ENCODE measurements at places on chromosomes 13 and 19. TPM values are rescaled to one million over a fixed set of nuclear protein-coding genes. Genes with fewer than 3 reads are reported as not detected.
A peak's percentile ranks its signal among the peaks of the same experiment; 100 is the strongest.

- H3K4me1 ChIP-seq, result no peaks in the 10 kb centered on the region
- peaks cover 14% of the 10 kb centered on the region for H3K27me3 ChIP-seq
- H3K4me3 ChIP-seq, result no peak overlapping the region
- no peaks in the 10 kb centered on the region for H3K36me3 ChIP-seq
Measured at GRCh38 chr13:111459803-111460547, 139.5 kb downstream of the TEX29 start.

- DNase-seq, result no peak
- 0 out of 2 replicates have a peak, but pooled peaks cover 3% of the 10 kb centered on the region for H3K4me1 ChIP-seq
- no peaks in the 10 kb centered on the region for H3K36me3 ChIP-seq
- H3K4me3 ChIP-seq, result no peak overlapping the region
Measured at GRCh38 chr13:19597523-19597922, 35.9 kb upstream of the MPHOSPH8 start.

GRCh38 chr19:16452325-16452724 lies 19.4 kb downstream of the EPS15L1 start:
- H3K4me1 ChIP-seq, result peaks cover 10% of the 10 kb centered on the region
- DNase-seq, result peak; percentile 38
- H3K36me3 ChIP-seq, result 0 out of 2 replicates have a peak, but pooled peaks cover 2% of the 10 kb centered on the region
- no peak overlapping the region for H3K27ac ChIP-seq
- H3K27me3 ChIP-seq, result no peaks in the 10 kb centered on the region

- H3K4me3 ChIP-seq, result no peak overlapping the region
- H3K27me3 ChIP-seq, result no peaks in the 10 kb centered on the region
- H3K4me1 ChIP-seq, result no peaks in the 10 kb centered on the region
- DNase-seq, result no peak
- no peaks in the 10 kb centered on the region for H3K36me3 ChIP-seq
Measured at GRCh38 chr13:109718726-109719125, 67.7 kb downstream of the IRS2 start.

DNA sequence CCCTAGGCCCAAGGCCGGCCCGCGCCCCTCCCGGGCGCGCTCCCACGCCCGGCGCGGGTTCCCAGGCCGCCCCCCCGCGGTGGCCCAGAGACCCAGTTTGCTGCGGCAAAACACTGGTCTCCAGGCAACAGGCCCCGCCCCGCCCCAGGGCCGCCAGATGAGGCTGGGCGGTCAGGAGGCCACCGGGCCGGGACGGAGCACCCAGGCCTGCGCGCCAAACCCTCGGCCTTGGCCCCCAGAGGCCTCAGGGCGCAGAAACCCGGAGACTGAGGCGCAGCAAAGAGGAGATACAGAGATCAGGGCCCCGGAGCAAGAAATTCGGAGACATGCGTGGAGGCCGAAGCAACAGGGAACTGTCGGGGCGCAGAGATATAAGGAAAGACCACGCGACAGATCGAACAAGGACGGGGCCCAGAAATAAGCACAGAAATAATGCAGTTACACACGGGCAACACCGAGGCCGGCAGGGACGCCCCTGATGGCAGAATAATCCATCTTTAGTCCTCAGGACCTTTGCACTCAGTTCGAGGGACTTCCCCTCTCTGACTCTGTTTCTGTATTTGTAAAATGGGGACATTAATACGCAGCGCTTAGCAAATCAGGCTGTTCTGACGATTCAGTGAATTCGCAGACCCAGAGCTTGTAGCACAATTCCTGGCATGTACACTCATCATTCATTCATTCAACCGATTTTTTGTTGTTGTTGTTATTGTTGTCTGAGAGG lies 20.8 kb upstream of the ERCC1 start:
- H3K27me3 ChIP-seq, result no peaks in the 10 kb centered on the region
- peak; percentile 90 for DNase-seq
- H3K4me1 ChIP-seq, result peaks cover 13% of the 10 kb centered on the region
- peak overlapping the region; percentile 53 for H3K27ac ChIP-seq

DNA sequence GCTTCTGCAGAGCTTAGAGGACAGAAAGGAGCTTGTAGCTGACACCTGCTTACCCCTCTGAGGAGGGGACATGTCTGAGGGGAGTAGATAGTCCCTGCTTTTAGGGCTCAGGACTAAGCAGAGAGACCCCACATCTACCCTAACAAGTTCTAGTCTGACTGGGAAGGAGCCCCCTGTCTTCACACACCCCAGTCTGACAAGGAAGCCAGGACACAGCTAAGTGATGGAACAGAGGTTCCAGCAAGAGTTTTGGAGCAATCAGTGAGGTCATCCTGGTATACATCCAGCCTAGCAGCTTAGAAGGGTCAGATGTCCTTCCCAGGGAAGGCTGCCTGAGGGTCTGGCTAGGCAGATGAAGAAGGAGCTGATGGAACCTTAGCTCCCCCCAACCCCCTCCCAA lies 15.0 kb downstream of the PAF1 start:
- H3K4me1 ChIP-seq, result no peaks in the 10 kb centered on the region
- DNase-seq, result no peak
- no peak overlapping the region for H3K27ac ChIP-seq
- H3K4me3 ChIP-seq, result no peak overlapping the region

GRCh38 chr13:107244241-107244640 lies 676.3 kb upstream of the ARGLU1 start:
- no peak overlapping the region for H3K27ac ChIP-seq
- H3K36me3 ChIP-seq, result no peaks in the 10 kb centered on the region
- no peak overlapping the region for H3K4me3 ChIP-seq
- no peaks in the 10 kb centered on the region for H3K4me1 ChIP-seq
- DNase-seq, result no peak

DNA sequence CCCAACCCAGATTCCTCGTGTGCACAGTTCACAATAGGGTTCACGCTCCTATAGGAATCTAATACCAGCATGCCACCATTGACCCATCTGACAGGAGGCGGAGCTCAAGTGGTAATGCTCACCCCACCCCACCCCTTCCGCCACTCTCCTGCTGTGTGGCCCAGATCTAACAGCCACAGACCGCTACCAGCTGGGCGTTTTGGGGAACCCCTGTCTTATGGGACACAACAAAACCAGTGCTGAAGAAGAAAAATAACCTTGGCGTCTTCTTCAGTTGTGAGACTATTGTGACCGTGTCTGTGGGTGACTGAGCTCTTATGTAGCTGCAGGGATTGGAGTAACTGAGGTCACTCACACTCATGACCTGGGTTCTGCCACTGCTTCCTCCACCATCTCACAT lies 5.2 kb upstream of the OR10H1 start:
- H3K4me1 ChIP-seq, result no peaks in the 10 kb centered on the region
- H3K27ac ChIP-seq, result no peak overlapping the region
- peaks cover 4% of the 10 kb centered on the region for H3K27me3 ChIP-seq
- H3K4me3 ChIP-seq, result no peak overlapping the region
- no peak for DNase-seq

DNA sequence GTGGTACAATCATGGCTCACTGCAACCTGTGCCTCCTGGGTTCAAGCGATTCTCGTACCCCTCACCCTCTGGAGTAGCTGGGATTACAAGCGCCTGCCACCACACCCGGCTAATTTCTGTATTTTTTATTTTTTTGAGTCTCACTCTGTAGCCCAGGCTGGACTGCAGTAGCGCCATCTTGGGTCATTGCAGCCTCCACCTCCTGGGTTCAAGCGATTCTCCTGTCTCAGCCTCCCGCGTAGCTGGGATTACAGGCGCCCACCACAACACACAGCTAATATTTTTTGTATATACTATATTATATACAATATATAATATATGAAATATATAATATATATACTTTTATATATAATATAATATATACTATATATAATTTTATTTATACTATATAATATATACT lies 52.5 kb downstream of the COLGALT1 start:
- H3K27ac ChIP-seq, result no peak overlapping the region
- H3K36me3 ChIP-seq, result no peaks in the 10 kb centered on the region
- no peaks in the 10 kb centered on the region for H3K4me1 ChIP-seq
- DNase-seq, result no peak

GRCh38 chr19:40005691-40006272 lies 8.9 kb downstream of the ZNF546 start:
- no peaks in the 10 kb centered on the region for H3K27me3 ChIP-seq
- H3K36me3 ChIP-seq, result peaks cover 11% of the 10 kb centered on the region
- no peaks in the 10 kb centered on the region for H3K4me1 ChIP-seq
- H3K27ac ChIP-seq, result no peak overlapping the region

DNA sequence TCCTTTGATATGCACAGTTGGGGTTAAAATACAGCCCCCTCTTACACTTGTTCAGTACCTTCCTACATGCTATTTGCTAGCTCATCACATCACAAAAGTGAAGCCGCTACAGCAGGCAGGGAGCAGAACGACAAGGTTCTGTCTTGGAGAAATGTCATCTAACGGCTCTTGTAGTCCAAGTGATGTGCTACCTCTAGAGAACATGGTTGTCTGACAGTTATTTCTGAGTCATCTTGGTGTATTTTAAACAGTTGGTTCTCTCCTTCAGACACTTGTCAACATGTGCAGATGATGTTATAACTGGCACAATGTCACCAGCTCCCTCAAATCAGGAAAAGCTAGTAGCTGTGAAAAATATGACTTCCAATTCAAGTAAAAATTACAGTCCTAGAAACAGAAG lies 865.0 kb downstream of the PCDH9 start:
- H3K4me1 ChIP-seq, result no peaks in the 10 kb centered on the region
- H3K27me3 ChIP-seq, result no peaks in the 10 kb centered on the region
- H3K36me3 ChIP-seq, result no peaks in the 10 kb centered on the region
- H3K27ac ChIP-seq, result no peak overlapping the region

DNA sequence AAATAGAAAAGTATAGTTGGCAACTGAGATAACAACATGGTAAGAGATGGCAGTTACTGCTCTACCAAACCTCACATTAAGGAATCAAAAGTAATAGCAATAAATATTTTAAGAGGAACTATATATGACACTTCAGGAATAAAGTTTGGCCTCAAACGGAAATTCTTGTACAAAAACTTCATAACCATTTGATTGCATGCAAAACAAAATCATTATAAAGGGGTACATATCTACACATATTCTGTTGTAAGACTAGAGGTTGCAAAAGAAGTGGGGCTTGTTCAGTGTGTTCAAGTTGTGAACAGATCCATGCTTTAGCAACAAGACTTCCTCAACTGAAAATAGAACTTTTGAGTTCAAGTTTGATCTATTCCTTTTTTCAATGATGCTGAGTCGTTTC lies 133.5 kb upstream of the MIR17HG start:
- H3K36me3 ChIP-seq, result no peaks in the 10 kb centered on the region
- peaks cover 4% of the 10 kb centered on the region for H3K4me1 ChIP-seq

DNA sequence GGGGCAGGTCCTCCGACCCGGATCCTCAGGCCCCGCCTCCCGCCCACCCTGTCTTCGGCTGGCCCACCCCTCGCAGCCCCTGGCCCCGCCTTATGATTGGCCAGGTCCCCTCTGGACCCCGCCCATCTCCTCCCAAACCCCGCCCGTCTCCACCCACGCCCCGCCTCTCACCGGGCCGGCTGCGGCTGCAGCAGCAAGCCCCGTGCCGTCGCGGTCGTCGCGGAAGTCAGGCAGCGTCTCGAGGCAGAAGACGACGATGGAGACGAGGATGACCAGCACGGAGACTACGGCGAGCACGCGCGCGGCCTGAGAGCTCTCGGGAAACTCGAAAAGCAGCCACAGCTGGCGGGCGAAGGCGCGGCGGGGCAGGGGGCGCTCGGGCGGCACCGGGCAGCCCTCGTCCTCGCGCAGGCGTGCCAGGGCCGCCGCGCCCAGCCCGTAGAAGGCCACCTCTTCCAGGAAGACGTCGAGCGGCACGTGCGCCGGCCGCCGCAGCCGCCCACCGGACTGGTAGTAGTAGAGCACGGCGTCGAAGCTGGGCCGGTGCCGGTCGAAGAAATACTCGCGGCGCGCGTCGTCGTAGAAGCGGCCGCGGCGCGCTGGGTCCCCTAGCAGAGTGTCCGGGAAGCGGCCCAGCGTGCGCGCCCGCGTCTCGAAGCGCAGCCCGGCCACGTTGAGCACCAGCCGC lies 495 bp downstream of the KCNA7 start:
- no peaks in the 10 kb centered on the region for H3K36me3 ChIP-seq
- H3K27ac ChIP-seq, result no peak overlapping the region
- H3K4me3 ChIP-seq, result no peak overlapping the region

GRCh38 chr13:24922387-24922744 lies 158.4 kb downstream of the RNF17 start:
- peak; percentile 60 for DNase-seq
- H3K27ac ChIP-seq, result peak overlapping the region; percentile 87
- H3K4me1 ChIP-seq, result peaks cover 5% of the 10 kb centered on the region
- H3K27me3 ChIP-seq, result no peaks in the 10 kb centered on the region
- H3K36me3 ChIP-seq, result no peaks in the 10 kb centered on the region

- DNase-seq, result no peak
- H3K4me3 ChIP-seq, result no peak overlapping the region
- H3K36me3 ChIP-seq, result peaks cover 8% of the 10 kb centered on the region
- H3K27ac ChIP-seq, result no peak overlapping the region
- H3K27me3 ChIP-seq, result 0 out of 2 replicates have a peak, but pooled peaks cover 3% of the 10 kb centered on the region
- no peaks in the 10 kb centered on the region for H3K4me1 ChIP-seq
Measured at GRCh38 chr19:17220207-17220758, 5.1 kb downstream of the USE1 start.

DNA sequence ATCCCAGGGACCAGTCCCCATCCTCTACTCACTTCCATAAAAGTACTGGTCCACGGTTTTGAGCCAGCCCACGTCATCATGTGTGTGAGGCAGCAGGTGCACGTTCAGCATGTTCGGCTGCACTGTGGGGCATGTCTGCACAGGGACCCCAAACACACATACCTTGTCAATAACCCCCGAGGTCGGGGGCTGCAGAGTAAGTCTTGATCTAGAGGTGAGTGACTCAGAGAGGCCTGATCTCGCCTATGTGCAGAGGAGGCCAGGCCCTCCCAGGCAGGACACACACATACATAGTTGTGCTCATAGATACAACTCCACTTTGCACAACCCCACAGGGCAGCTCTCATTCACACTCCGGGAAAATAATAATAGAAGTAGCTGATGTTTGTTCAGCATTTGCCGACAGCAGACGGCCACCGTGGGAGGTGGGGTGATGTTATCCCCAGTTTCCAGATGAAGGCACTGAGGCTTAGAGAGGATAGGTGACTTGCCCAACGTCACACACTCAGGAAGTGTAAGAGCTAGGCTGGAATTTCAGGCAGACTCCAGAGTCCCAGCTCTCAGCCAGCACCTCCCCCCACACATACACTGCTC lies 774 bp downstream of the MAN2B1 start:
- no peaks in the 10 kb centered on the region for H3K4me1 ChIP-seq
- H3K4me3 ChIP-seq, result peak overlapping the region; percentile 86
- H3K36me3 ChIP-seq, result peaks cover 26% of the 10 kb centered on the region
- no peak for DNase-seq
- no peaks in the 10 kb centered on the region for H3K27me3 ChIP-seq
- H3K27ac ChIP-seq, result no peak overlapping the region

ADAMTSL5 gene
- 0.77 TPM for total RNA-seq

CEP89 gene
- 19.8 TPM for total RNA-seq

ZSCAN18 gene
- 17.5 TPM for total RNA-seq

KLK3 gene
- total RNA-seq, result not detected

PRKCG gene
- 0.06 TPM for total RNA-seq

CEACAM21 gene
- 5.6 TPM for total RNA-seq

CHST8 gene
- 23.3 TPM for total RNA-seq

Data from SJCRH30 (cell line).